ENCODE measurements at places on chromosomes 11 and 22.

- no peak for DNase-seq
These were observed 114.1 kb downstream of the MICAL2 start for GRCh38 chr11:12224537-12224893.

- no peak for DNase-seq
These were observed 20.6 kb upstream of the SCGB1D1 start for GRCh38 chr11:62169448-62169847.

GRCh38 chr11:94090401-94090800 lies 38.2 kb upstream of the PANX1 start:
- DNase-seq: no peak

GRCh38 chr11:93028960-93029522 lies 59.6 kb downstream of the MTNR1B start:
- DNase-seq: no peak

GRCh38 chr11:34176751-34177209 lies 71.4 kb downstream of the NAT10 start:
- no peak for DNase-seq

DNA sequence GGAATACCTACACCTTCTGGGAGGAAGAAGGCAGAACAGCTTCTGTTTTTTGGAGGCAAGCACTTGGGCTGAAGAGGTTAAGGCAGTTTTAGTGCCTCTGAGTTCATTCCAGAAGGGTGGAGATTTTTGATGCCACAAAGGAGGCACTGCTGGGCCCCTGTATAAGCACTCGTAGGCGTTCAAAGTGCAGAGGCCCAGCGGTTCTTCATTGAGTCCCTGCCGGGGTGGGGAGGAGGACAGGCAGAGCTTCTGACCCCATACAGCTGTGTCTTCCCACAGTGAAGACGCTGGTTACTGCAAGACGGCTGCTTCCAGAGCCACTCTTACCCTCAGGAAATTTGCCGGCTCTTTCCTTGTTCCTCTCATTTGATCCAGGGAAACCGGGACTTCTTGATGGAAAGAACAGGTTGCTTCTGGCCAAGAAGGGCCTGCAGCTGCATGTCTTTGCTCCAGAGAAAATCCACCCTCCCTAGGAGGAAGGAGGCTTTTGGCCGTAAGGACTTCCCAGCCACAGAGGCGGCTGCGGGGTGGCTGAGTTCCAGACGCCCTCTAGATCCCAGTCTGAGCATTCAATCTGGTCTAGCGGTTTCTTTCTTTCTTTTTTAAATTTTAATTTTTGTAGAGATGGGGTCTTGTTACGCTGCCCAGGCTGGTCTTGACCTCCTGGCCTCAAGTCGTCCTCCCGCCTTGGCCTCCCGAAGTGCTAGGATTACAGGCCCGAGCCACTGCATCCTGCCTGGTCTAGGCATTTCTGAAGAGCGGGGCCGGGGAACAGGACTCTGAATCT lies 9.4 kb downstream of the ADAMTS15 start:
- no peak for DNase-seq

GRCh38 chr11:27349919-27350318 lies 13.1 kb downstream of the CCDC34 start:
- no peak for DNase-seq

DNA sequence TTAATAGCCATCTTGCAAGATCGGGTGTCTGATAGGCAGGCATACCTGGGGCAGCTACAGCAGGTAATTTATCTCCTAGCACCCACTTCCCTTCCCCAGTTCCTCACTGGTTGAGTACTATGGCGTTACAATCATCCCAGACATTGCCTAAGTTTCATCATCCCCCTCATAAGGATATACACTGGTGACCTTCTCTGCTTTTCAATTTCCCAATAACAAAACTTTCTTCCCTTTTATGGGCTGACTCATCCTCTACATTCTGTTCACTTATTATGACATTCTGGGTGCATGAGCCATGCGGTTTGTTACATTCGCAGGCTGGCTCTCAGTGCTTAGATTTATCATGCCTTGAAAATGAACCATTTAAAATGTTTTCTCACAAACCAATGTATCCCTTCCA lies 5.0 kb upstream of the MRPL11 start:
- no peak for DNase-seq

DNA sequence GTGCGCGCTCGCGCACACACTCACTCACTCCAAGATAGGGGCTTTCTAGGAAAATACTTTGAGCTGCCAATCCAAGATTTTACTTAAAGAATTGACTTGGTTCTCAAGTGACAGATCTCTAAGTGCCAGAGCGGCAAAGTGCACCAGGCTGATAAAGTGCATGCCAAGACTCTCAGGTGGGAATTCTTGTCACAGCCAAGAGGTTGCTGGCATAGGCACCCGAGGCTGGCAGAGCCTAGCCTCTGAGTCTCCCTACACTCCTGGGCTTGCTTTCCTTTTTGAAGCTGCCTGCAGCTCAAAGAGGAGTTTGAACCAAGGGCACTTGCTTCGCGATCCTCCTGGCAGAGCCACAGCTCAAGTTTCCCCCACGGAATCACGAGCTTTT lies 2.5 kb upstream of the ADM start:
- DNase-seq: peak; percentile 50

DNA sequence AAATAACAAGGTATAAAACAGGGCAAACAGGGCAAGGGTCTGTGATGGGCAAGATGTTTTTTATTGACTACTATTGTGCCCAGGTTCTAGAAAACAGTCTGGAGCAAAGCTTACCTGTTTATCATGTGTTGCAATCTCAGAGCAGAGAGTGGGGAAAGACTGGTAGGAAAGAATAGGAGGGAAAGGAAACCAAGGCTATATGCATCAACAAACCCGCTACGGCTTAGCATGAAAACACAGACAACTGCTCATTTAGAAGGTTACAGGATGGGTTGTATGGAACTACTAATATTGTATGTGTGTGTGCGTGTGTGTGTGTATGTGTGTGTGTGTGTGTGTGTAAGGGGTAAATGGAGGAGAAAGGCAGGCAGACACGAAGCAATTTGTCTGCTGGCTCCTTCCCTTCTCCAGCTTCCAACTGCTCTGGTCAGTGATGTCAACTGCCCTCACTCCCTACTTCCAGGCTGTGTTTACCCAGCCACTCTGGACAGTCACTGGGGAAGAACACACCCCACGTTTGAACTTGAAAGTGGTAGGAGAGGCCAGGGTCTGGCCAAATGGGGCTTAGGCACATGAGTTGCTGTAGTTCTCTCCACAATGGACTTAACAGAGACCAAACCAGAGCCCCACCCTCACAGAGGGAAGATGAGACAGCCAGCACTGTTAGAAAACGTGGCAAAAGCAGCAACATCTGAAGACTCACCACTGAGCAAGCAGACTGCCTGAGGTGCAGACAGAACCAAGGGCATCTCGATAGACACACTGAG lies 47.0 kb downstream of the GAB2 start:
- no peak for DNase-seq

DNA sequence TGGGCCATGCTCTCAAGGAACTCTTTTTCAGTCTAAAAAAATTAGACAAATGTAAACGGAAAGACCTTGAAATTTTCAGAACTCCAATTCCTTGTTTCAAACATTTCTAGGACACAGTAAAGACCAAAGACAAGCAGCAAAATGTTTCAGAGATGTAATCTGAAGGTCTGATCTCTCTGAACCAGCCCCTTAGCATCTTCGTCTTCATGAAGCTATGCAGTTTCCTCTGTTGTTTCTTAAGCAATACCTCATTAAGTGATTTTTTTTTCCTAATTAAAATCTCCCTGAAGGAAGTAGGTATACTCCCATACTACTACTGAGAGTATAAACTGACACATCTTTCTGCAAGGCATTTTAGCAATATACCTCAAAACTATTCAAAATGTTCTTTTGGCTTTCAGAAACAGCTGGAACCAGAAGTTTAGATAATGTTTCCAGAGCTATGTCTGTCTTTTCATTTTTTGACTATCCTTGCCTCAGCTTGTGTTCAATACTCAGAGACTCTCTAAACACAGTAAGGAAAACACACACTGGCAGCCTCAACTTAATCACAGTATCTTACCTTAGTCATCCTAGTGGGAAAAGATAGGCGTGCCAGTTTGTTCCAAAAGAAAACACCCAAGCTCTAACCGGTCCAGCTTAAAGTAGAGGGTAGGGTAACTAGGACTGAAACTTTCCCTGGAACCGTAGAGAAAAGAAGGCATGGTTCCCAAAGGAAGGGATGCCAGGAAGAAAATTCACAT lies 25.1 kb downstream of the SBF2 start:
- no peak for DNase-seq

DNA sequence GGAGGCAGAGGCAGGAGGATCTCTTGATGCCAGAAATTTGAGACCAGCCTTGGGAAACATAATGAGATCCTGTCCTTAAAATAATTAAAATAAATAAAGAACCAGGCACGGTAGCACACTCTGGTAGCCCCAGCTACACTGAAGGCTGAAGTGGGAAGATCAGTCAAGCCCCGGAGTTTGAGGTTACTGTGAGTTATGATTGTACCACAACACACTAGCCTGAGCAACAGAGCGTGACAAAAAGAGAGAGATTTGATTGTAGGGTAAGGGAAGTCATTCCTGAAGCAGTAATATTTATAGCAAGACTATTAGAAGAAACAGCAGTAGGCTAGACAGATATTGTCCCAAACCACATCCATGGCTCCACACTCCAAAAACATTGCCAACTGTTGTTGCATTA lies 1408.4 kb upstream of the TENM4 start:
- DNase-seq: no peak

- no peak for DNase-seq
These were observed 1.8 kb downstream of the DCPS start for GRCh38 chr11:126305699-126306098.

- DNase-seq: no peak
These were observed 72.4 kb upstream of the E2F8 start for GRCh38 chr11:19313140-19313539.

- DNase-seq: no peak
These were observed 948.5 kb upstream of the CCDC90B start for GRCh38 chr11:84234462-84235202.

DNA sequence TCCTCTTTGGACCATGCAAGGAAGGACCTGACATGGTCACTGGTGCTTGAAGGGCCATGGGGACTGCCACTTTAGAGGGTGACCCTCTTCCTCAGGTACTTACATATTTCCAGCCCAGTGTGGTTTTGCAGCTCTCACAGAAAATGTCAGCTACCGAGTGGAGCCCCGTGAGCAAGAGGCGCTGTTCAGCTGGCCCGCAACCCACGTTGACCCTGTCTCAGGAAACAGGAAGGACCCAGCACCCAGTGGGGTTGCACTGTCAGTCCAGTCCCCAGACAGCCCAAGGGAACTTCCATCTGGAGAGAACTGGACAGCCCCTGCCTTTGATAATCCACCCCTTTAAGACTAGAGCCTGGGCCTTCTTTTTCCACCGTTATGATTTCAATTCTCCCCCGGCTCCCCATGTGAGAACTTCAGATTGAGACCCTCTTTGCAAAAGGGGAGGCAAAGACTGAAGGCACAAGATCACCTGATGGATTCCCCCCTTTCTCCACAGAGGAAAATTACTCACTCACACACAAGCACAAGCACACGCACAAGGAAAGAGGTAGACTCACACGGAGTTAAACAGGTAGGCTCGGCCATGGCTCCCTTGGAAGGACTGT lies 3.4 kb downstream of the YPEL4 start:
- DNase-seq: no peak

DNA sequence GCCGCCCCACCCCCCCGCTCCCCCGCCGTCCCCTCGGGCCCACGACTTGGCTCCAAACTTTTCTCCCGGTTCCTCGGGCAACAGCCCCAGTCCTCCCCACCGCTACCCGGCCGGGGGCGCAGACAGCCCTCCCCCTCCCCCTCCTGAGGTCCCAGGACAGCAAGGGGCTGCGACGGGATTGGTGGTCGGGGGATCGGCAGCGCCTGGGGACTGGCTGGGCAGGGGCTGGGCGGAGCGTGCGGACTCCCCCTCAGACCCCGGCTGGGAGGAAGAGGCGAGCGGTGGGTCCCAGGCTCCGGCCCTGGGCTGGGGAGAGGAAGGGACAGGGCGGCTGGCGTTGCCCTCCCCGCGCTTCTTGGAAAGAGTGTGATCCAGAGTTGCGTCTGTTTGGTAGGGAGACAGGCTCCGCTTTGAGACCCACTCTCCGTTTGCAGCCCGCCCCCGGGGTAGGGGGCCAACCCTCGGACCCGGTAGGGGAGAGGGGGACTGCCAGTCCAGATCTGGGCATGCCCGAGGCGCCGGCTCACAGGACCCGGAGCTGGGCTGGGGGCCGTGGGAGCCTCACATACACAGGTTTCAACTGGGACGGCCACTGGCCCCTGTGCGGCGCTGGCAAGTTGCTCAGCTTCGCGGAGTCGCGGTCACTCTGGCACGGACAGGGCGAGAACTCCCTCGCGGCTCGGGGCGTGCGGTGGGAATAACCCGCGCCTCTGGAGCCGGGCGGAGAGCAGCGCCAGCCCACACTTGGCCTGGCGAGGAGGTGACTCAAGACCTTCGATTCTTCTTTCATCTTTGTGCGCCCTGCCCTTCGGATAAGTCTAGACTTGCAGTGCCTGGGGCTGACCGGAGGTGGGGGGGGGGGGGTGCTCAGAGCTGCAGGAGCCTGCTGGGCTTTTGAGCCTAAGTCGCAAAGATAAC lies 999 bp downstream of the TSKU start:
- no peak for DNase-seq

DNA sequence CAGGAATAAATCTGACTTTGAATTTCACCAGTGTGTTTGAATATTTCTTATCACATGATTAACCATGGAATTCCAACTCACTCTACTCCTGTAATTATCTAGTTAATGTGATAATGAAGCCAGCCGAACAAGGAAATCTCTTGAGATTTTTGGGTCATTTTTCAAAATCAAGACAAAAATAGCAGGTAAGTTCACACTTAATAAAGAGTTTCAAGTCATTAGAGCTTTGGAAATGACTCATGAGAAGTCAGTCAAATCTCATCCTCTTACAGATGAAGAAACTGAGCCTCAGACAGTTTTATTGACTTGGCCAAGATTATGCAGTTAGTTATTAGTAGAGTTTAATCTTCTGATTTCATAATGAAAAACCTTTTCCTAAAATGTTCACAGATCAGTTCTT lies 148.8 kb downstream of the ARHGAP42 start:
- no peak for DNase-seq

DNA sequence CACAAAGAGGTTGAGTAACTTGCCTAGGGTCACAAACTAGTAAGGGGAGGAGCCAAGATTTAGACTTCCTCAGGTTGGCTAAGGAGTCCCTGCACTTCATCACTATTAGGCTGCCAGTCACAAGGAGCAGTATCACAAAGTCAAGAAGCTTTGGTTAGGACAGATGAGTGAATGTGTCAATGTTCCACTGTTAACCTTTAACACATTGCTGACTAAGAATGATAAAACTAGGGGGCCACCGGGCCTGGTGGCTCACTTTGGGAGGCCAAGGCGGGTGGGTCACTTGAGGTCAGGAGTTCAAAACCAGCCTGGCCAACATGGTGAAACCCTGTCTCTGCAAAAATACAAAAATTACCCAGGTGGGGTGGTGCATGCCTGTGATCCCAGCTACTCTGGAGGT lies 32.0 kb downstream of the TMEM123 start:
- DNase-seq: no peak

- peak; percentile 76 for DNase-seq
These were observed 36.6 kb upstream of the VPREB1 start for GRCh38 chr22:22207845-22208564.

- peak; percentile 43 for DNase-seq
These were observed 13.6 kb upstream of the LGR4 start for GRCh38 chr11:27485930-27486773.

Measured in NCI-H774 (cell line).